Left ventricle myocardium inferior (tissue), 1 donor: ENCODE measurements at places on chromosomes 6 and 20.

DNA sequence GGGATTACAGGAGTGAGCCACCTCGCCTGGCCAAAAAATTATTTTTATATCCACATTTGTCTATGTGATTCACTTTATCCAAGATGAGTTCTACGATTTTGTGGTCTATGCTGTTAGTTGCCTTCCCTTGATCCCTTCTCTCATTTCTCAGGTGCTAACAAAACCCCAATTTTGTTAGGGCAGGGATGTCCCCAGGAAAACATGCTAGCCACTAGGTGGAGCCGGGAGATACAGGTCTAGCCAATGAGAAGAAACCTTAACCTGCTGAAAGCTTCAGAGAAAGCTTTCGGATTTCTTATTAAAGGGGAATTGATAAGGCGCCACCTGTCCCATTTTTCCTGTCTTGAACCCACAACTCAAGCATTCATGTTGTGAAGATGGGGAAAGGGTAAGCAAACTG, 167.4 kb upstream of the OLIG3 start:
- H3K36me3 ChIP-seq, result no peaks in the 10 kb centered on the region
- no peak overlapping the region for H3K4me3 ChIP-seq
- DNase-seq, result no peak
- no peaks in the 10 kb centered on the region for H3K4me1 ChIP-seq
- H3K27ac ChIP-seq, result no peak overlapping the region

DNA sequence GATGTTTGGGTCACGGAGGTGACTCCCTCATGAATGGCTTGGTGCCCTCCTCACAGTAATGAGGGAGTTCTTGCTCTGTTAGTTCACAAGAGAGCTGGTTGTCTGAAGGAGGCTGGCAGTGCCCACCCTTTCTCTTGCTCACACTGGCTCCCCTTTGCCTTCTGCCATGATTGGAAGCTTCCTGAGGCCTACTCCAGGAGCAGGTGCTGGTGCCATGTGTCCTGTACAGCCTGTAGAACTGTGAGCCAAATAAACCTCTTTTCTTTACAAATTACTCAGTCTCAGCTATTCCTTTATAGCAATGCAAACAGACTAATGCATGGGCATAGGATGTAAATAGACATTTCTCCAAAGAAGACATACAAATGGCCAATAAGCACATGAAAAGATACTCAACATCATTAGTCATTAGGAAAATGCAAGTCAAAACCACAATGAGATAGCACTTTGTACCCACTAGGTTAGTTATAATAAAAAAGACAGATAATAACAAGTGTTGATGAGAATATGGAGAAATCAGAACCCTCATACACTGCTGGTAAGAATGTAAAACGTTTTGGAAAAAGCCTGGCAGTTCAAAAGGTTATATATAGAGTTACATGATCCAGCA, 17.7 kb downstream of the C20orf203 start:
- H3K4me1 ChIP-seq, result peaks cover 6% of the 10 kb centered on the region
- no peaks in the 10 kb centered on the region for H3K27me3 ChIP-seq
- DNase-seq, result no peak
- H3K36me3 ChIP-seq, result no peaks in the 10 kb centered on the region
- no peak overlapping the region for H3K27ac ChIP-seq
- no peak overlapping the region for H3K4me3 ChIP-seq

- H3K4me3 ChIP-seq, result no peak overlapping the region
- no peaks in the 10 kb centered on the region for H3K27me3 ChIP-seq
- no peaks in the 10 kb centered on the region for H3K36me3 ChIP-seq
- no peak for DNase-seq
- no peak overlapping the region for H3K27ac ChIP-seq
These were observed 339.0 kb upstream of the ADGRB3 start for GRCh38 chr6:68296126-68296525.

DNA sequence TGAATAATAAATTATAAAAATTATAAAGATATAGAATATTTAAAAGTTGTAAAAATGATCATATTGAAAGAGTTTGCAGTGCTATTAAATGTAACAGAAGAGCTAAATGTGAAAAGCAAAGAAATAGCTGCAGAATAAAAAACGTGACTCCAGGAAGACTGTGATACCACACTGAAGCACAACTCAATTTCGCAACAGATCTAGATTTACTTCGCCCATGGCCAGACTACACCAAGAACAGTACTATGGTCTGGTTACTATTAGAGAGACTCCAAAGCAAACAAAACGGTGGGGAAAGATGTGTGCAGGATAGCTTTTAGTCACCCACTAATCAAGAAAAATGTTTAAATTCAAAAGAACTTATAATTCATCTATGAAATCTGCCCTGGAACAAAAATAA, 1.9 kb downstream of the CHD6 start:
- H3K4me3 ChIP-seq, result no peak overlapping the region
- peaks cover 57% of the 10 kb centered on the region for H3K4me1 ChIP-seq
- no peaks in the 10 kb centered on the region for H3K27me3 ChIP-seq
- no peaks in the 10 kb centered on the region for H3K36me3 ChIP-seq
- DNase-seq, result no peak

DNA sequence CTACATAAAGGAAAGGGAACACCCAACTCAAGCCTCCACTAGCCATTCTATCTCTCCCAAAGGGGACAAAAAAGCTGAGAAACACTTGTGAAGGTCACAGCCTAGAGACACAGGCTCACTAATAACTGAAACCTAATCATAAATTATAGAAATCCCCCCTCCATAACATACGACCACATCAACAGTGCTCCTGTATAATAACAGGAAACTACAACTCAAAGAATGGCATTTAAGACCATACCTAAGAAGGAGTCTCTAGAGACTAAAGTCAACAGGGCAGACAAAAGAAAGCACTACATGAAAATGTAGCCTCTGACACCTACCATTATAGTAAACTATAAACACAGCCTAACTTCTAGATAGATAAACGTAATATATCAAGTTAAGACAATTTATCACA, 82.7 kb downstream of the THEMIS start:
- no peak for DNase-seq
- no peaks in the 10 kb centered on the region for H3K4me1 ChIP-seq
- H3K27me3 ChIP-seq, result peaks cover 29% of the 10 kb centered on the region
- H3K36me3 ChIP-seq, result no peaks in the 10 kb centered on the region

DNA sequence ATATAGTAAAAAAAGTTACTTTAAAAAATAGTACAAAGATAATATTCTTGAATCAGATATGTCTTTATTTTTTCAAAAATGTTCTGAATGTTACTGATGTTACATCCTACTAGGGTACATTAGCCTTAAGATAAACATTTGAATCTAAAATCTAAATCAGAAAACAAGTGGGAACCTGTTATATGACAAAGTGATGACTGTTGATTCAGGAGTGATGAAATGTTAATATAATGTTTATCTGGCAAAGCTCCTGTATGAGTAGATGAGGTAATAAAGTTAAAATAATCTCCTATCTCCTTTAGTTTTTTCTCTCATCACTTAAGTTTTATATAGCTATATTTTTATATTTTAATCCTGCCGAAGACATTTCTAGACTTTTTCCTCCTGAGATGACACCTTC, 4.2 kb downstream of the DOP1A start:
- no peak overlapping the region for H3K27ac ChIP-seq
- H3K4me3 ChIP-seq, result no peak overlapping the region
- no peaks in the 10 kb centered on the region for H3K36me3 ChIP-seq

DNA sequence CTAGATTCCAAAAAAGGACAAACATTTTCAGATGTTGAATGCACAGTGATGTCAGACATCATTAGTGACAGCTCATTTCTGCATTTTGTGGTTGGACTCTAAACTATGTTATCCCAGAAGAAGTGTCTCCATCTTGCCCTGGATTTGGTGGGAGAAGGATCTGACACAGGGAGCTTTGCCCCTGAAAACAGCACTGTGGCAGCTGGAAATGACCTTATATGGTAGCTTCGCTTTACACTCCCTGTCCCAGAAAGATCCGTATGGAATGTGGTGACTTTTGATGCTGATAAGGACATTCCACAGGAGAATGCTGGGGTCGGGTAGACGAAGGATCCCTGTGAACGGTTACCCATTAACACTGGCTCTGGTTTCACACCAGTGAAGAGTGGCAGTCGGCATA, 87.2 kb upstream of the EDN1 start:
- no peak overlapping the region for H3K27ac ChIP-seq
- no peaks in the 10 kb centered on the region for H3K4me1 ChIP-seq
- H3K27me3 ChIP-seq, result peaks cover 9% of the 10 kb centered on the region

DNA sequence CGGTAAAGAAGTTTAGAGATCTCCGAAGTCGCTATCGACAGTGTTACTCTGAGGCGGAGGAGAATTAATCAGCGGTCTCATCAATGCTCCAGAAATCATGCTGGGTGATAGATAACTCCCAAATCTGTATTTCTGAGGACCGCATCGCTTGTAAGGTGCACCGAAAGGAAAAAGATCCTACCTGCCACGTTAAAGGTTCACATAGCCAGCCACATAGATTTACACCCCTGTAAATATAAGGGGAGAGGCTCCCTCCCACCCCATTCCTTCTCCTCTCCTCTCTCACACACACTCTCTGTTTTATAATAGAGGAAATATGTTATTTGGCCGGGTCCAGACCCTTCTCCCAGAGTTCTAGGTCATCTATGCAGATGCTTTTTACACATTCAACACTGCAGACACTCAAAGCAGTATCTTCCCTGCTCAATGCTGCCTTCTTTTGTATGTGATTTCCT, 620 bp upstream of the DEK start:
- DNase-seq, result no peak
- H3K4me1 ChIP-seq, result peaks cover 47% of the 10 kb centered on the region
- H3K4me3 ChIP-seq, result peak overlapping the region; percentile 89
- peak overlapping the region; percentile 95 for H3K27ac ChIP-seq

DNA sequence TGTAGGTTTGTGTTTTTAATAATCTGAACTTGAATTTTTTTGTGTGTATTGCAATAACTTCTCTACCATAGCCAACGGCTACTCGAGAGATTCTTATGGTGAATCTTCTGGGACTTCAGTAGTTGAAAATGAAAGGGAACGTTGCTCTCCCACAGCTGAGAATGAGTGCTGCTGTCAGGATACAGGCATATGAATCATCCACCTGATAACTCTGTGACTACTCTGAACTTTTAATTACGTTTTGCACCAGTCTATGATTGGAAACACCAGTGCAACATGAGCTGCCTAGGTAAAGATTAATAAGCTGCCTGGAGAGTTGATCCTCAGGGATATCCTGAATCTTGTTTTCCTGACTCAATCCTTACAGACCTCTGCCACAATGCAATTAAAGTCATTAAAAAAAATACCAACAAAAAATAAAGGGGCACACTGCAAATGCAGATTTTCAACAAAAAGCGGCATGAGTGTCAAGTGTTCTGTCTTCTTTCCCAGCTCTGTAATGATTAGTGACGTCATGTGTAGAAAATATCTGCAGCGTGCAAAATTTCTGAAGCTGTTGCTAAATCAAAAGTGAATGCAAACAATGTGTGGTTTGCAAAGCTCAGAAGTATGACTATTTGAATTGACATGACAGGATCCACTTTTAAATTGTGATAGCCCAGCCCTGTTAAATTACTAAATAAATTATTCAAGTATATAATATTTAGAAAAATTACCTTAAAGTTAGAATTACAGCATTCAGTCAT, 432.2 kb downstream of the HTR1B start:
- peaks cover 6% of the 10 kb centered on the region for H3K4me1 ChIP-seq
- no peaks in the 10 kb centered on the region for H3K27me3 ChIP-seq
- no peak for DNase-seq
- H3K36me3 ChIP-seq, result no peaks in the 10 kb centered on the region
- H3K4me3 ChIP-seq, result no peak overlapping the region
- no peak overlapping the region for H3K27ac ChIP-seq

GRCh38 chr20:50716518-50716917, 14.9 kb upstream of the PARD6B start:
- no peaks in the 10 kb centered on the region for H3K36me3 ChIP-seq
- no peak overlapping the region for H3K27ac ChIP-seq
- peaks cover 4% of the 10 kb centered on the region for H3K27me3 ChIP-seq
- no peak overlapping the region for H3K4me3 ChIP-seq
- DNase-seq, result no peak
- H3K4me1 ChIP-seq, result peaks cover 27% of the 10 kb centered on the region

DNA sequence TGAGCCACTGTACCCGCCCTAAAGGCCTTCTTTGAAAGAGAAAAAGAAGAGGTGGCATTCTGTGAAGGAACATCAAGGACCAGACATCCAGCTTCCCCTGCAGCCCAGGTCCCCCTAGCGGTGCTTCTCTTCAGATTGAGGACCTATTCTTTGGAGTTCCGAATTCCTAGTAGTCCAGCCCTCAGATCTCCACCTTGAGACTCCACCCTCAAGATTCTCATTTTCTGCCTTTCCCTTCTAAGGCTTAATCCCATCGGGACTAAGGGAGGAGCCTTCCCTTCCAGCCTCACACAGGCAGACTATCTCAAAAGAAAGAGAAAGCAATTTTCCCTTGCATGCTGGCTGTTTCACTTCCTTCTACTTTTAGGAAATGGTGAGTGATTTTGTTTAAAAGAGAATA, 32.5 kb downstream of the MUC22 start:
- no peaks in the 10 kb centered on the region for H3K36me3 ChIP-seq
- DNase-seq, result peak; percentile 23
- H3K27ac ChIP-seq, result no peak overlapping the region
- no peaks in the 10 kb centered on the region for H3K4me1 ChIP-seq

DNA sequence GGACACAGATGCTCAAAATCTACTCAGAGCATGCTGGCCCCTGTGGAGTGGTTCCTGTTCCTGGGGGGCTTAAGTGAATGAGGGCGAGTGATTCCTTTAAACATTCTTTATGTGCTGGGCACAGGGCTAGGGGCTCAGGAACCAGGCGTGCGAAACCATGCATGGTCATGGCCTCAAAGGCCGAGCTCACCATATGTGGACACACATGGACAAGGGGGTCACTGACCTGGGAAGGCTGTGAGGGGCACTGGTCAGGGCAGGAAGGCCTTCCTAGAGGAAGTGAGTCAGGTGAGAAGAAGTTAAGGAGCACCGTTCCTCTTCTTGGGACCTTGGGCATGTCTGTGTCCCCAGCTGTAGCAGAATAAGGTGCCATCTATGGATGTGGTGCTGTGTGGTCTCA, 74.6 kb upstream of the BHLHE23 start:
- no peaks in the 10 kb centered on the region for H3K4me1 ChIP-seq
- H3K27ac ChIP-seq, result no peak overlapping the region
- peaks cover 74% of the 10 kb centered on the region for H3K27me3 ChIP-seq

DNA sequence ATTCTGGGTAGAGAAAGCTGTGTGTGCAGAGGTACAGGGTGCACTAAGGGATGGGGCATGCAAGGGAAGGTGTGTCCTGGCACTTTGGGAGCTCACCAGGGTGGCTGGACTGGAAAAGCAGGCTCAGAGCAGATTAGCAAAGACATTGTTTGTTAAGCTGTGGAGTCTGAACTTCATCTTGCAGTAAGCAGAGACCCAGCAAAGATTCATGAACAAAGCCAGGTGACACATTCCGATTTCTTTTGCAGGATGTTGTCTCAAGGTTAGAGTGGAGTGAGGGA, 28.8 kb downstream of the DUSP22 start:
- DNase-seq, result no peak
- H3K27ac ChIP-seq, result no peak overlapping the region
- H3K4me3 ChIP-seq, result no peak overlapping the region
- H3K4me1 ChIP-seq, result peaks cover 30% of the 10 kb centered on the region
- H3K27me3 ChIP-seq, result no peaks in the 10 kb centered on the region

- DNase-seq, result no peak
- H3K4me1 ChIP-seq, result peaks cover 62% of the 10 kb centered on the region
- peaks cover 10% of the 10 kb centered on the region for H3K36me3 ChIP-seq
- no peak overlapping the region for H3K4me3 ChIP-seq
These were observed 212.5 kb upstream of the ECI2 start for GRCh38 chr6:4347877-4348276.
